NCI-H2081 (cell line): ENCODE measurements at places on chromosomes 7 and 10.

DNA sequence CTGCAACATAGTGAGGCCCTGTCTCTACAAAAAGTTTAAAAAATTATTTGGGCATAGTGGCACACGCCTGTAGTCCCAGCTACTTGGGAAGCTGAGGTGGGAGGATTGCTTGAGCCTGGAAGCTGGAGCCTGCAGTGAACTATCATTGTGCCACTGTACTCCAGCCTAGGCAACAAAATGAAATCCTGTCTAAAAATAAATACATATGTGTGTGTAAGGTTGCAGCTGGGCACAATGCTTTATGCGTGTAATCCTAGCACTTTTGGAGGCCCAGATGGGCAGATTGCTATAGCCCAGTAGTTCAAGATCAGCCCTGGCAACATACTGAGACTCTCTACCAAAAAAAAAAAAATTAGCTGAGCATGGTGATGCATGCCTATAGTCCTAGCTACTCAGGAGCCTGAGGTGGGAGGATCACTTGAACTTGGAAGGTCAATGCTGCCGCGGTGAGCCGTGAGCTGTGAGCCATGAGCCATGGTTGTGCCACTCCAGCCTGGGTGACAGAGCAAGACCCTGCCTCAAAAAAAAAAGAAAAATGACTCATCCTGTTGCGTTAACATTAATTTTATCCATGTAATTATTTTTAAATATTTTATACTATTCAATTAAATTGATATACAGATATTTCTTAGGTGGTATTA, 38.3 kb downstream of the CCAR1 start:
- no peak for DNase-seq

- no peak for DNase-seq
Measured at GRCh38 chr10:71715860-71716259, 3.7 kb downstream of the C10orf105 start.

GRCh38 chr7:149423449-149424110, 37.3 kb downstream of the ZNF777 start:
- no peak for DNase-seq

DNA sequence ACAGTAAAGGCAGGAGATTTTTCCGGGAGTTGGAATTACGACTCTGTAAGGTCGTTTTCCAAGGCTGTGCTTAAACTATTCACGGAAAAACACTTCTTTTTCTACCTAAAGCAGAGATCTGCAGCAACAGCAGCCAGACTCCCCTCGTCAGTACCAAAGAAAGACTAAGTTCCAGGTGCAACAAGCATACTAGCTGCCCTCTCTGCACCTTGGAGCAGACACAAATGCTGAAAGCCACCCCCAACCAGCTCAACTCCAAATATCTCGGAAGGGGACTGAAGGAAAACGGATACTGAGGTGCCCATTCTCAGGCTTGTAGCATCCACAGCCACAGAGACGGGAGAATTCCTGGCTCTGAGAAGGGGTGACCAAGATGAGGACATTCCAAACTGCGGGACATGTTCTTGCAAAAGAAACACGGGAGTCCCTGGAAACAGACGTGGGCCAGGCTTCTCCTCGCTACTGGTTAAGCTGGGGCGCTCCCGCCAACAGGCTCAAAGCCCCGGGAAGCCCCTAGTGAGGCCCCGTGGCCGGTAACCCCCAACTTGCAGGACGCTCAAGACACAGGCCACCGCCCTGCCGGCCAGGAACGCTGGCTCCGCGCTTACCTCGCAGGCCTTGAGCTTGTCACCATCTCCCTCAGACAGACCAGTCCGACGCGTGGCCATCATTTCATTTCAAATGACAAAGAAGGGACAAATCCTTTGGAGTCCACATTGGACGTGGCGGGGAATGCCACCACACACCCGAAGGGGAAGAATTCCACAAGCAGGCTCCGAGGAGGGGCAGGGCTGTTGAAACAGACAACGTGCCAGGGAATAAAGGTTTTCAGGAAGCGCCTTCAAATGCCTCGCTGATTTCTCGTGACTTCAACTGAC, 2.2 kb downstream of the ARHGAP21 start:
- no peak for DNase-seq

GRCh38 chr7:45596665-45597095, 22.5 kb downstream of the ADCY1 start:
- DNase-seq = no peak

DNA sequence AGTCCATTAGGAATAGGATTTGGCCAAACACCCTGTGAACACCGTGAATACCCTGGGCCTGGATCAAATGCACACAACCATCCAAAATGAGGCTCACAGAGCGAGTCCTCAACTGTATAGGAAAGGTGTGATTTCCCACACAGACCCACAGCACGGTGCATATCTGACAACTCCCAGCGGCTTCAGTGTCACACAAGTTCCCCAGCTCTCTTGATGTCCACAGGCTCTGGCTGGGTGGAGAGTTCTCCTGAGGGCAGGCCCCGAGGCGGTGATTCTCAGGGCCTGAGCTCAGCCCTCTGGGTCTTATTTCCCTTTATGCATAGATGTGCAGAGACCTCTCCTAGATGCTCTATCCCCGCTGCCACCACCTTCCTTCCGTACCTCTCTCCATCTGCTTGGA, 64.1 kb downstream of the SH3PXD2A start:
- DNase-seq = no peak

DNA sequence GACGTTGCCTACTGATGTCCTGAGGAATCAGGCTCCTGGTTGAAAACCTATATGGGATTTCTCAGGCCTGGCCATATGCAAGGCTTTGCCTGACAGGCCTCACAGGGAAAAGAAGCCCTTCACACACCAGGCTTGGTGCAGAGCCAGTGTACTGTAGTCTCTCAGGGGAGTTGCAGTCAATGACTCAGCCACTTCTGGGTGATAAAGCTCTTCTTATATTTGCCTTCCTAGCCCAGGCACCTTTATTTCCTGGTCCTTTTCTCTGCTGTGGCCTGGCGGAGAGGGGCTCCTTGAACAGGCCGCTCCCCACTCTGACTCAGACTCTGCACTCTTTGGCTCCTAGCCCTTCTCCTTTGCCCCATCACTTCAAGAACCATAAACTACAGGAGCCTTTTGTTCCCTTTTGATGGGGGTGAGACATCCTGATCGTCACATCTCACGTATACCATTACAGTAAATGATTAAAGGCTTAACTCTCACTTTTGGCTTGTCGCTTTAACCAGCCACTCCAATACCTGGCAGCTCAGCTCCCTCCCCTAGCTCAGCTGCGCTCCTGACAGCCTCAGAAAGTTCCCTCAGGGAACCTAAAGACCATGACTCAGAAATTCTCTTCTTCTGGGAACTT, 33.5 kb downstream of the DPY19L1 start:
- DNase-seq = peak; percentile 7

- DNase-seq = no peak
Measured at GRCh38 chr7:101985057-101985902, 167.9 kb downstream of the CUX1 start.

- DNase-seq = no peak
Measured at GRCh38 chr10:32951111-32951510, 6.9 kb downstream of the ITGB1 start.

DNA sequence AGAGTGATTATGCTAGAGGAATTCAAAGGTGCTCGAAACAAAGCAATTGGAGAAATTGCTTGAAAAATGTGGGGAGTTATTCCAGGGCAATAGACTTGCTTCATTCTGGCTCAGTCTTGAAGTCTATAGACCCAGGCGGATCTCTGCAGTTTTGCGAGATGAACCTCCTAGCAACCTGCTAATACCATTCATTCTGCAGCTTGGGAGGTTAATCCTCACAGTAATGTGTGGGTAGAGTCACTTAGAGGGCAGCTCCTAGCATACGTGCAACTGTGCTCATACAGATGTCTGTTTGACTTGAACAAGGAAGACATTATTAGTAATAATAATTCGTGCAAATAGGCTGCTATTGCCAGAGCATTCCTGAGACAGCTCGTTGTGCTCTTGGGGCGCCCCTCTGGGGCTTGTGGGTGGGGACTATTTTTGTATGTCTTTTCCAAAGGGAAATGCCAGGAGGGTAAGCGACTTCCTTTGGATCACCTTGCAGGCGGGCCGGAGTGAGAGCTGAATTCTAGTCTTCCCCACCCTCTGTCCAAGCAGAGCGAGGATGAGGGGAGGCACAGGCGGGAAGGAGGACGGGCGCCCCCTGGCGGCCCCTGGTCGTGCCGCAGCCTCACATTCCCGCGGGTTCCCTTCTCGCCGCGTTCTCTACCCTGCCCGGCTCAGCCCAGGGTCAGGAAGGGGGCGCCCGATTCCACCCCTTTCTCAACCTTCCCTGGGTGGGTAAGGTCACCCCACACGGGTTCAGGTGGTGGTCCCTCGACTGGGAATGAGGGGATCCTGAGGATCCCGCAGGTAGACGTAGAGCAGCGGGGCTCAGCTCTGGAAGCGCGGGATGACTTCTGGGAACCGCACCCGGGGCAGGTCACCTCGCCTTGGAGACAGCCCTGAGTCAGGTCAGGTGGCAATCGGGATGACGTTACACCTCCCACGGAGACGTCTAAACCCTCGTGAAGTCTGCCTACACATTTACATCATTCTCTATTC, 241.5 kb downstream of the PHTF2 start:
- no peak for DNase-seq

GRCh38 chr10:124725171-124725631, 19.0 kb downstream of the FAM53B start:
- DNase-seq = no peak

GRCh38 chr10:3538656-3539531, 246.1 kb downstream of the KLF6 start:
- no peak for DNase-seq

DNA sequence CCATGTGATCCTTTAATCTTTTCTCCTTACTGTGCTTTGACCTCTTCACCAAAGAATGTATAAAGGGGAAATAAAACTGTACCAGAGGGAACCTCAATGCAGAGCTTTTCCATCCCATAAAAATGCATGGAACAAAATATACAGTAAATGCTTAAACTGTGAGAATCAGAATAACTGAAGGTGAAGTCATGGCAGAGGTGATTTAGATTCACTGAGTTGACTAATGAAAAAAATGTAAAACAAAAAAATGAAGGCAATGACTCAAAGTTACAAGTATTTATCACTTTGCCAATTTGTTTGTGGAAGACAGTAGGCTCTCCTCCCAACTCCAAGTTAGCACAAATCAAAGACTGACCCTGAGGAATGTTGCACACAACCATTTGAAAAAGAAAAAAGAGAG, 1331.6 kb upstream of the SORCS1 start:
- DNase-seq = no peak

- no peak for DNase-seq
Measured at GRCh38 chr10:110792476-110793125, 79.1 kb upstream of the PDCD4 start.

GRCh38 chr10:128042131-128042610, 84.1 kb downstream of the MKI67 start:
- no peak for DNase-seq
